Activated CD4-positive, CD25-positive, alpha-beta regulatory T cell treated with anti-CD3 and anti-CD28 coated beads, Interleukin-2, amount 50 U/mL, for 24 hours (primary cell): ENCODE measurements at places on chromosomes 5 and 9.
A peak's percentile ranks its signal among the peaks of the same experiment; 100 is the strongest.

GRCh38 chr5:102583276-102584124, 84.7 kb upstream of the SLCO6A1 start:
- no peak for ATAC-seq

GRCh38 chr9:87216036-87216435, 268.7 kb upstream of the GAS1 start:
- no peak for ATAC-seq

DNA sequence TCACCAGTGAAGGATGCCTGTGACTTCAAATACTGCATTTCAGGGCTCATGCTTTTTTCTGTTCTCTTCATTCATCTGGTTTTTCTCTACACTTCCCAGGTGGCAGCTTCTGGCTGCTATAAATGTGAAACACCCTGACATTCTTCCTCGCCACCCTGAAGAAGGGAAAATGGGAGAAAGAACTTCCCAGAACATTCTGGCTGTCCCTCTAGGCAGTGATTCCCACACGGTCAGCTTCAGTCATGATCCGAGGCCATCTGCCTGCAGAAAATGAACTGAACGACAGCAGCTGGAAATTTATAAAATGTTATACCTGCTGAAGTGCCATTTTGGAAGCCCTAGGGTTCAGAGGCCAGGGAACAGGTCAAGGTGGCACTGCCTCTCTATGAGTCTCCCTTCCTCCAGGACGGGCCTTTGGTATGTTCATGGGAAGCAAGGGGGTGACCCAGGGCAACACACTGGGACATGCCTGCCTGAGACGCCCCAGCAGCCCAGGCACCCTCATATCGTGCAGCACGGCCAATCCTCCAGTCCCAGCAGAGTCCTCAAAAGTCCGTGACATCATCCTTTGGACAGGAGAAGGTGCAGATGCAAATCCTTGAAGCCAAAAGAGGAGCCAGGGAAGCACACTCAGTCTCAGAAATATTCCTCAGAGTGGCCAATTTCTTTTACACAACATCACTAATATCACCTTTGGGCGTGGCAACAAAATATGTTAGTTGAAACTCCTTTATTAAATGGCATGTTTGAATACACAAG, 107.1 kb downstream of the SEMA5A start:
- ATAC-seq = no peak

GRCh38 chr5:83777856-83778255, 57.2 kb upstream of the HAPLN1 start:
- no peak for ATAC-seq

GRCh38 chr9:105138306-105138801, 106.1 kb upstream of the SLC44A1 start:
- ATAC-seq = no peak

- ATAC-seq = no peak
Observed at GRCh38 chr9:71326360-71326759, 204.9 kb upstream of the TRPM3 start.

DNA sequence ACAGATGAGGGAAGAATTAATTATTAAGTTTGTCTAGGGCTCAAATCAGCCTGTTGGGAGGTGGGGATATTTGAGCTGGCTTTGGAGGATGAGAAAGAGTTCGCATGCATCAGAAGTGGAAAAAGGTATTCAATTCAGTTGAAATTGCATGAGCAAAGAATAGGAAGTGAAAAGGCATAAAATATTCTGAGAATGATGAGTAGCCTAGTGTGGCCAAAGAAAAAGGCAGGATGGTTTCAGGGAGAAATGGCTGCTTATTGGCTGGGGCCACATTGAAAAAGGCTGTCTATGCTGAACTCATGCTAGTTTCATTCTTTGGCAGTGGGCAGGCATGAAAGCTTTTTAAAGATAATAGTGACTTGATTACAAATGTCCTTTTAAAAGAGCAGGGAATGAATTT, 235.4 kb upstream of the RIOK2 start:
- no peak for ATAC-seq

GRCh38 chr9:80789831-80790230, 899.5 kb downstream of the TLE1 start:
- ATAC-seq = no peak

DNA sequence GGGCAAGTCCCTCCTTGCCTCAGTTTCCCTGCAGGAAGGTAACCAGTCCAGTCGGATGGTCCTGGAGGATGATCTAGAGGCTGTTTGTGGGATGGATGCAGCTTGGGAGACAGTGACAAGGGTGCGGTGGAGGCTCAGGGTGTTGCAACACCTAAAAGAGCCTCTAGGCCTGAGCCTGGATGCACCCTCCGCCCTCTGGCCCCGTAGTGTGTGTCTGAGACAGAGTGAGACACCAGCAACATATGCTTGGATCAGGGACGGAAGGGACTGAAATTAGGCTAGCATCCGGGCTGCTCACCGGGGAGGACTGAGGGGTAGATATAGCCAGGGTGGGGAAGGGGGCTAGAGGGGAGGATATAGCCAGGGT, 1.1 kb downstream of the CRAT start:
- no peak for ATAC-seq

- ATAC-seq = no peak
Observed at GRCh38 chr5:72036951-72037350, 70.3 kb upstream of the MAP1B start.

- ATAC-seq = no peak
Observed at GRCh38 chr9:132773764-132774339, 103.6 kb downstream of the GTF3C4 start.

GRCh38 chr9:104907278-104907951, 20.5 kb downstream of the ABCA1 start:
- ATAC-seq = no peak

DNA sequence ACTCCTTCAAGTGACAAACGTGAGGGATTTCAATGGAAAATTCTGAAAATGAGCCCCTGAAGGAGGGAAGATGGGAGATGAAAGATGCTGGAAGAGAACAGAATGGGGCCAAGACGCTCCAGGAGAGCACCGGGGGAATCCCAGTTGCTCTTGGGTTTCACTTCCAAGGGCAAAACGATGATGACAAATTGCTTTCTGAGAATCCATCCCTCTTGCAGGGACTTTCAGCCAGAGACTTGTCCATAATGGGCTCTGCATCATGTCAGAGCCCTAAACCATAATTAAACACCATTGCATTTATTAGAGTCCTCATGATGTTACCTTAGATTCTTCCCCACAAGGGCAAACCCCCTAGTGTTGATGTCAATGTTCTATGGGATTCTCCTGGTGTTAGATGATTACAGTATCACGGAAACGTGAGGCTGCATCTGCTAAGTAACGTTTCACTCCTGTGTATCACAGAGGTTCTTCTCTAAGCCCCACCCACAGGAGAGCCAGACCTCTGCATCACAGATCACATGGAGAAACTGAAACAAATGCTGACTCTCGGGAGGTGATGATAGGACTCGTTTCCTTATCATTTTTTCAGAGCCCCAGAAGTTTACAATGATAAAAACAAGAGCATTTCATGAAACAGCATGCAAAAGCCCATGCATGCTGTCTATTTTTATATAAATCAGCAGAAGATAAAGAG, 114.4 kb downstream of the TENT4A start:
- ATAC-seq = peak; percentile 81

DNA sequence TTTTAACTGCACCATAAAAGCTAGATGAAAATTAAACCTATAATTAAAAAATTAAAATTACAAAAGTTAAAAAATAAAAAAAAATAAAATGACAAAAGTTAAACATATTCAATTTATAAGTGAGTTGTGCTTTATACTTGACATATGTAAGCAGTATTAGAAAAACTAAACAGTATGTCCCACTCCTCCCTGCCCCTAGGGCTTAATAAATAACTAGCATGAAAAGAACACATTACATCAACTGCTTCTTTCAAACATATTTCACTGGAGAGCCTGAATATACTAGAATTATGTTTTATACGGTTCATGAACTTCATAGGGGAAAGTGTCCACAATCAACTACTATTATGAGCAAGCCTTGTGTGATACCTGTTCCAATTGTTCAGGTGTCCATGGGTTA, 47.6 kb downstream of the ECPAS start:
- ATAC-seq = no peak

DNA sequence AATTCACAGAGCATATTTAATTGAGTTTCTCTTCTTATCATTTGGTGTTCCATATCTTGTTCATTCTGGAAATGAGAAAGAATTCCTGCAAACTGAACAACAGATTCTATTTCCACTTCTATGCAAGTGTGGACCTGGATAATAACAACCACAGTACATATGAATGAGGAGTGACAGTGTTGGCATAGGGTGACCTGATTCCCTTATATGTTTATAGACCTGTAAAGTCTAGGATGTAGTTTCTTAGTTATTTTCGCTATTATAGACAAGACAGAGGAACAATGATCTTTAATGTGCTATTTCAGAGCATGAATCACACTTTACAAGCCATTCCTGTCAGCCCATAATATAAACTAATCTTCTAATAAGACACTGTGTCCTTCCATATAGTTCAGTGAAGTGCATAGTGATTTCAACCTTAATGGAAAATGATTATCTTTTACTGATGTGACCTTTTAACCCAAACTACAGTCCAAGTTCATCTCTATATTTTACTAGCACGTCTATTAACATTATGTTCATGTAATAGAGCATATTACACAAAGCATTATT, 88.2 kb upstream of the FAM174A start:
- no peak for ATAC-seq

DNA sequence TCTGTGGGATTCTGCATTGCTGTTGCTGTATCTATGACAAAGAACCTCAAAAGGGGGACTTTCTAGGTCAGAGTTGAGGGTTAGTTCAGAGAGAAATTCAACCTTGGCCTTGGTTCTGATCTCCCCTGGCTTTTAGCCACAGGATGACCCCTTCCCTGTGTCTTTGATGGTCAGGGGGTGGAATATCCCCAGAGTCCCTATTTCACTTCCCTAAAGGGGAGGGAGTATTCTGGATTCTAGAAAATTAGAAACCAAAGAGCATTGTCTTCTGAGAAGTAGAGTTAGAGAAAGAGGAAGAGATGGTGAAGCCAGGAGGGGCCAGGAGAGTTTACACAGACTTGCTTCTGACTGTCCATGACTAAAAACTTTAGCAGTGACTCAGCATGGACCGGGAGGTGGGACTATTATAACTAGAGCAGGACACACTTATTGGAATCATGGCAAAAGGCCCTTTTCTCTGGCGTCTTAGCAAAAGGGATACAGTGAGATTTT, 56.2 kb upstream of the LPAR1 start:
- ATAC-seq = no peak

- no peak for ATAC-seq
Observed at GRCh38 chr5:180206993-180207392, 2.0 kb downstream of the RASGEF1C start.

- no peak for ATAC-seq
Observed at GRCh38 chr9:115415450-115415849, 297.5 kb upstream of the TNC start.

- no peak for ATAC-seq
Observed at GRCh38 chr5:7576023-7576715, 180.2 kb downstream of the ADCY2 start.

DNA sequence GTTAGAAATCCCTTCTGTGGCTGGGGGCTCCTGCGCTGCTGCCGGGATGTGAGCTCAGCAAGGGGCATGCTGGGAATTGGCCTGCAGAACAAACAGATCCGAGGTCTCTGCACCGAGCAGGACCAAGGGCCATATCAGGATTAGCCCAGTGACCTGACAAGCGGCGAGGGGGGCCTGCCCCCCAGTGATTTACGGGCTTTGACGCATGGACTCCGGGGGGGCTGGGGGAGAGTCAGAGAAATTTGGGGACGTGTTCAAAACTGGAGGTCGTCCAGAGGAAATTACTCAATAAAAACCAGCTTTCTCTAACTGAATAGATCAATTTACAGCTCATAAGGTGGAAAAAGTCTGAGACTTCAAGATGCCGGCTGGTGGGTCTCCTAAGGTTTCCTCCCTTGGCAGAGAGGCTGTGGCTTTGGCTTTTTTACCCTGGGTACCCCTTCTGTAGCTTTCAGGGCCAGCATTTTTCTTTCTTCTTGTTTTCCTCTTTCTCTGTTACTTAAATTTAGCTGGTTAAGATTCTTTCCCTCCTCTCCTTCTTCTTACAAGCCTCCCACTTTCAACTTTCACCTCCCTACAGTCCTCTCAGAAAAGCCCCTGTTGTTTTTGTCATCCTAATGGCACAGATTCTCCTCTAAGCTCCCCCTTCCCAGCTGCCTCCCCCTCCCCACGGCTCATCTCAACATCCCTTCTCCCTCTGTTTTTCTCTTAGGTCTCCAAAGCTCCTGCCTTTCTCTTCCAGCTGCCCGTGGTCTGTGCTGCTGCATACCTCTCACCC, 551.0 kb downstream of the CCDC171 start:
- no peak for ATAC-seq

DNA sequence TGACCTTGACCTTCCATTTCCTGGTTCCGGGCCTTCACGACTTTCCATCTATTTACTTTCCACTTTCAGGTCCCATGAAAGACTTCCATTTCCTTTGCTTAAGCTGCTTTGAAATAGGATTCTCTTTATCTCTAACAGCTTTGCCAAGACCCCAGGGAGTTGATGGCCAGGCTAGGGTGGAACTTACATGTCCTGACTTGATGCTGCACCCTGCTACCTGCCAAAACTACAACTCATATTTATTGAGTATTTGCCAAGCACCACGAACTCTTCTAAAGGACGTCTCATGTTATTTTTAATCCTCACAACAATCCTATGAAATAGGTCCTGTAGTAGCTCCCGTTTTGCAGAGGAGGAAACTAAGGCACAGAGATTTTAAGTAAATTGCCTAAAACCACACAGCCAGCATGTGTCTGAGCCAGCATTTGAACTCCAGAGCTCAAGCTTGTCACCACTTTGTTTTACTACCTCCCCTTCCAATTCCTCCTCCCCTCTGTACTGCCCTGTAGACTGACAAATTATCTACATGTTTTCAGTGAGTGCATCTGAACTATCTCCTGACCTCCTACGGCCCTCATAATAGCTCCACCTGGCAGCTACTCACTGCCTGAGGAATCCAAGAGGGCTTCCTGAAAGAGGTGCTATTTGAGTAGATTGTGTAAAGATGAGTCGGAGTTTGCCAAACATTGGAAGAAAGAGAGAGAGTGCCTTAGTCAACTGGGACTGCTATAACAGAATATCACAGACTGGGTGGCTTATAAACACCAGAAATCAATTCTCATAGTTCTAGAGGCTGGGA, 38.4 kb upstream of the SMIM23 start:
- no peak for ATAC-seq
